ENCODE measurements at places on chromosomes 2 and 18. TPM values are rescaled to one million over a fixed set of nuclear protein-coding genes. Genes with fewer than 3 reads are reported as not detected.

Gene ALPP
- total RNA-seq = not detected

Gene CCL20
- not detected for total RNA-seq

Gene SIGLEC15
- 1.9 TPM for total RNA-seq

Gene CHRND
- total RNA-seq = 0.19 TPM

Gene PSMG2
- total RNA-seq = 46.0 TPM

Gene TTC31
- total RNA-seq = 9.1 TPM

Gene PNO1
- total RNA-seq = 8.7 TPM

Gene TACR1
- 0.07 TPM for total RNA-seq

Gene ZSCAN30
- total RNA-seq = 12.8 TPM

Gene COL4A4
- 3.8 TPM for total RNA-seq

Gene FZD7
- 24.5 TPM for total RNA-seq

Gene BOLL
- total RNA-seq = not detected

Gene ASB18
- total RNA-seq = 1.9 TPM

Gene PDE11A
- 1.2 TPM for total RNA-seq

Gene KATNAL2
- 3.7 TPM for total RNA-seq

Gene SERPINB11
- total RNA-seq = not detected

Gene NEU2
- total RNA-seq = not detected

Gene UPP2
- not detected for total RNA-seq

Gene IWS1
- 46.4 TPM for total RNA-seq

Gene NYAP2
- total RNA-seq = not detected

Gene PROKR1
- not detected for total RNA-seq

Gene KIF5C
- total RNA-seq = 1.6 TPM

Gene MAP3K19
- total RNA-seq = not detected

Gene CRACDL
- 7.4 TPM for total RNA-seq

Gene PPP1R1C
- total RNA-seq = 14.5 TPM

Gene EFEMP1
- 308 TPM for total RNA-seq

Gene IGFBP2
- total RNA-seq = 508 TPM

Gene PLCD4
- 0.70 TPM for total RNA-seq

Gene RSAD2
- total RNA-seq = 1.5 TPM

Gene CHRNG
- not detected for total RNA-seq

Gene MARCO
- 34.1 TPM for total RNA-seq

Gene PRKAG3
- total RNA-seq = 0.19 TPM

Gene VRK2
- 14.6 TPM for total RNA-seq

Gene IL1B
- total RNA-seq = 2.6 TPM

Gene TMEM37
- total RNA-seq = 3.3 TPM

Gene MYOM1
- total RNA-seq = 357 TPM

Gene CNDP1
- total RNA-seq = not detected

Gene SPC25
- 1.9 TPM for total RNA-seq

Gene COQ10B
- 33.2 TPM for total RNA-seq

Gene IL1R2
- total RNA-seq = 16.1 TPM

Gene CDK15
- not detected for total RNA-seq

Gene SRD5A2
- not detected for total RNA-seq

Gene ANKRD30BL
- not detected for total RNA-seq

Gene USP40
- 11.6 TPM for total RNA-seq

Gene MYL12B
- total RNA-seq = 231 TPM

Gene ACADL
- 1.4 TPM for total RNA-seq

Gene CD226
- 0.22 TPM for total RNA-seq

Gene PLEK
- total RNA-seq = 3.1 TPM

Gene UGT1A8
- total RNA-seq = not detected

Gene MC4R
- total RNA-seq = not detected

Gene STAM2
- total RNA-seq = 26.8 TPM

Gene MYO5B
- 7.7 TPM for total RNA-seq

Gene SH2D6
- total RNA-seq = not detected

Gene ZC3H6
- 16.9 TPM for total RNA-seq

Gene GAD1
- not detected for total RNA-seq

Gene C2orf66
- not detected for total RNA-seq

Gene IMPACT
- total RNA-seq = 16.9 TPM
